ENCODE measurements at places on chromosomes 1 and 21.

DNA sequence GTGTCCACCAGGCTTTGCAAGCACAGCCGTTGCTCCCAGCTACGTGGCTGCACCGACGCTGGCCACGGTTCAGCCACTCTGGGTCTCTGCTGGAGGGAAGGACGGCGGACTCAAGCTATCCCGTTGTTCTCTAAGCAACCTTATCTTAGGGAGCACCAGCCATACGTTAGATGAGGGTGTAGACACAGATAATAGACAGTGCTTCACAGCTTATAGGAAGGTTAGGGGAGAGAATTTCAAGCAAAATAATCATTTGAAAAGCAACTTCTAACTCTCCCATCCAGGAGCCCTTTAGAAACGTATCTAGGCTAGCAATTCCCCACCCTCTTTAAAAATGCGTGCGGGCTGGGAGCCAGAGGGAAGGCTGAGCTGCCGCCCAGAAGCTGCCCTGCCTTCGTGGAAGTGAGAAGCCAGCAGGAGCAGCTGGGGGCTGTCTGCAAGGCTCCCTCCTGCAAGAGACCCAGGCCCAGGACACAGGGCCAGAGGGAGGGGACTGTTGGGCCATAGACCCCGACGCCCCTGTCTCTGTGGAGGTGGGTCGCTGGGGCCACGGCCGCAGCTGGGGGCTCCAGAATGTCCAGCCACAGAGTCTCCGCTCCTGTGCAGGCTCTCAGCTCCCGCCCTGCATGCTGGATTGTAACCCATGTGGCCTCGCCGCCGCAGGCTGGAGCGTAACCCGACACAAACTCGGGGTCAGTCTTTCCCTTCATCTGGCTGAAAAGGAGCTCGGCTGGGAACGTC lies 31.2 kb upstream of the COL6A2 start:
- DNase-seq, result peak; percentile 57

GRCh38 chr1:207999274-207999915 lies 88.5 kb upstream of the CD34 start:
- DNase-seq, result no peak

DNA sequence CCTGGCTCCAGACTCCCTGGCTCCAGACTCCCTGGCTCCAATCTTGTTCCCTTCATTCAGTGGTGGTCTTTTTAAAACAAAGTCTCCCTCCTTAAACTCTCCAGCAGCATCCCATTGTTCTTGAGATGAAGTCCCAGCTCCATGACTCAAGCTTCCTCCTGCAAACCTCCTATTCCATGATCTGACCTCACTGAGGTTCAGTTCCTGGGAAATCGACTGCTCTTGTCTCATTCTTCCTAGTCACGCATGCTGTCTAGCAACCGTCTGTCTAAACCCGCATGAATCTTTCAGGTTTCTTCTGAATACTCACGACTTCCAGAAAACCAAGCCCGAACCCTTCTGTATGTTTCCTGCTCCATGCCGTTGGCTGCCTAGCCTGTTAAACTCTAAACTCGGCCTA lies 91.9 kb downstream of the RAVER2 start:
- DNase-seq, result no peak

- DNase-seq, result no peak
These were observed 28.5 kb downstream of the NIBAN1 start for GRCh38 chr1:184945678-184946412.

DNA sequence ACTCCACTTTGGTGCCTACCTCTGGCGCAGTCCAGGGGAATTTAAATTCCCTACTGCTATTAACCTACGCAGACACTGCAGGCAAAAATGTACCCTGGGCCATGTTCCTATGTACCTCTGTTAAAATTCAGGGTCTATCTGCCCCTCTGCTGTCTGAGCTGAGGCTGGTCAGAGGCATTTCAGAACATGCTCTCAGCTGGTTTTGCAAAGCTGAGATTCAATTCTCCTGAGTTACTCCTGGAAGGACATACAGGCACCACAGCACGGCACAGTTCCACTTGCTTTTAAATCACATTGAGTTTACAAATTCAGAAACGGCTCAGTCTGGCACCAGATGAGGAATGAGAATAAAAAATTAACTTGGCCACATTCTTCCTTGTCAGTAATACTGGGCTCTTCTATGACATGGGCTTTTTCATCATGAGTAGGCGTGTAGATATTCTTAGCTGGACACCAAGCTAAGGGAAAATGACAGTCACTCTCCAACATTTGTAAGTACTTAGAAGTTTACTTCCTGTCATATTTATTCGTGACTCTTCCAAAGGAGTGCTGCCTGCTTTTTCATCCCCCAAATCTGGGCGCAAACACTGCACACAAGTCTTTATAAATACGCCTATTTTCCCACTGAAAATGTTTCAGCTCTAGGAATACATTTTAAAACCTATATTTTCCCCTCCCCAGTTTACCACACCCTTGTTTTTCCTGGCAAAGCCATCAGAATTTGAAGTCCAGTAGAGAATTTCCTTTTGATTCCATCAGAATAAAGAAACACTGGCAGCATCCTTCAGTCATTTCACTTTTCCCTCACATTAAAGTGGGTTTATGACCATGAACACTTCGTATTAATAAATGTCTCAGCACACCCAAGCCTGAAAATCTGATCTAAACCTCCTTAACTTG lies 1.9 kb downstream of the C1orf198 start:
- no peak for DNase-seq

DNA sequence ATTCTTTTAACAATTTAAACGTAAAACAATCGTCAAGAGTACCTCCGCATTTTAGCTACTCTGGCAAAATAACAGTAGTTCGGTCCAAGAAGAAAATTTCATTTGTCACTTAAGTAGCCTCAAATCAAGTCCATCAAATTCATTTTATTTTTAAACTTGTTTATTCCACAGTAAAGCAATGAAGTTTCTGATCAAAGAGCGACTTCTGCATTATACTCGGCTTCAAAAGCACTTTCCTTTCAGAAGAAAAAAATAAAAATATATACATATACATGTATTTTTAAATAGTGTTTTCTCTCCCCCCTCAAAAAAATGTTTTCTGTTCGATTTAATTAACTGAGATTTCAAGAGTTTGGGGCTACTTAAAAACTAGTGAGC lies 115.0 kb downstream of the RERE start:
- no peak for DNase-seq

GRCh38 chr1:107939256-107939655 lies 25.7 kb downstream of the VAV3 start:
- DNase-seq, result no peak

DNA sequence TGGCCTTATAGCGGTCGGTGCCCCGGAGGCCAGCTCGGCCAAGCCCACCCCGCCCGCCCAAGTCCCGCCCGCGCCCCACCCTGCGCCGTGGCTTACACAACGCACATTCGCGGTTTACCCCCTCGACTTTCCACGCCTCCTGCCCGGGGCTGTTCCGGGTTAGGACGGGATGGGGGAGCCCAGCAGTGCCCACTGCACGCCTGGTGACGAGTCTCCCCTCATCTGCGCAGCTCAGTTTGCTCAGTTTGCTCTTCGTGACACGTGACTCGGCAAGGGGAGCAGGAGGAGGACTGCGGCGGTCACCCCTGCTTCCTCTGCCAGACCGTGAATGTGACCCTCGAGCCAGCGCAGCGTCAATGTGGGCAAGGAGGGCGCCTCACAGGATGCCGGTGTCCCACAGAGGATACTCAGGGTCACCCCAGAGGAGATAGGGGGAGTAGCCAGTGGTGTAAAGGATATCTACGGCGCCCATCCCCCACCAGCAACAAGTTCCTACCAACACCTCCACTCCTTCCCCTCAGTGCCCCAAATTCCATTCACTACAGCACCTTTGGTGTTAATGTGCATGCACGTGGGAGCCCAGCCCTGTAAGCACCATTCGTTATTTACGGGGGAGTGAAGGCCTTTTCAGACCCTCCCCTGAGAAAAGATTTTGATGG lies 350 bp upstream of the S100A6 start:
- DNase-seq, result peak; percentile 76

DNA sequence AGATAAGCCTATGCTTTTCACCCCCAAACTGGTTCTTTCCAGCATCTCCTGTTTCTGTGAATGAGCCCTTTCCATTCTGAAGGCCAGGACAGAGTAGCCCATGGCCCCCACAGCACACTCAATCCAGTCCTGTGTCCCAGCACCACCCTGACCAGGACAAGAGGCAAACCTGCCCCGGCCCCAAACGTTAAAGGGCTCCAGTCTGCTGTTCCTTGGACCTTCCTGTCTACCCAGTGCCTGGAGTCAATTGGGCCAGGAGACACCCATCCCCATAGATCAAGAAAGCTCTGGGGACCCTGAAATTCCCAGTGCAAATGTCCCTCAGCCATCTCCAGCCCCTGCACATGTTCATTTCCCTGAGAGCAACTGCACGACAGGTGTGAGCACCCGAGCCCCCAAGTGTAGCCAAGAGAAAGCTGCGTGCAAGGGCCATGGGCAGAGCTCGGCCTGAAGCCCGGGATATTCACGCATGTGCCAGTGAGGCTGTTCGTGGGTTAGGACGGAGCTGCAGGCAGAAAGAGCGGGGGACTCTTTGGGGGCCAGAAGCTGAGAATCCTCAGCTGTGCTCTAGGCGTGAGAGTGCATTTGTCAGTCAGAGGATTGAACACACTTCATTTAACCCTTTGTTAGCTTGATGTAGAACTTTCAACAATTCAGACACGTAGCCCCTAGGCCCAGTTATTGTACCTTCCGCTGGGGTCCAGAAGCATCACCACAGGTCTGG lies 4.2 kb upstream of the RIPK4 start:
- peak; percentile 27 for DNase-seq

GRCh38 chr1:175204330-175204729 lies 11.8 kb upstream of the KIAA0040 start:
- DNase-seq, result no peak

DNA sequence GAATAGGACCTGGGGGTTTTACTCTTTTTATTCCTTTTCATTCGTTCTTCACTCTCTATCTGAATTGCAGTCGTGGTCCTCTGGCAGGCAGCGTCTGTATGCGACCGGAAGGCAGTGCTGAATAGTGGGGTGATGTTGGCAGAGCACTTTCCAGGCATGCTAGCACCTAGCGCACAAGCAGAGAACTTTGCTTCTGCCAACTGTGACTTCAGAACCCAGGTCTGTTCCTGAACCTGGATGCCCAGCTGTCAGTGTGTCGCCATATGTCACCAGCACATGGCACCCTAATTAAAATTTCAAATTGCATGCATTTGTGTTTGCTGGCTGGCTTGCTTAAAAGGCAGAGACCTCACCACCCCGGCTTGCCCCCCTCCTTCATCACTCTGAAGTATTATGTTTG lies 116.2 kb downstream of the NFIA start:
- DNase-seq, result no peak

- no peak for DNase-seq
These were observed 16.6 kb downstream of the HIVEP3 start for GRCh38 chr1:41902159-41902577.

- DNase-seq, result peak; percentile 57
These were observed 3.5 kb downstream of the TGFB2 start for GRCh38 chr1:218348628-218349071.

GRCh38 chr21:39182484-39183271 lies 573 bp downstream of the PSMG1 start:
- DNase-seq, result no peak

GRCh38 chr1:205186191-205186590 lies 25.3 kb downstream of the DSTYK start:
- no peak for DNase-seq

DNA sequence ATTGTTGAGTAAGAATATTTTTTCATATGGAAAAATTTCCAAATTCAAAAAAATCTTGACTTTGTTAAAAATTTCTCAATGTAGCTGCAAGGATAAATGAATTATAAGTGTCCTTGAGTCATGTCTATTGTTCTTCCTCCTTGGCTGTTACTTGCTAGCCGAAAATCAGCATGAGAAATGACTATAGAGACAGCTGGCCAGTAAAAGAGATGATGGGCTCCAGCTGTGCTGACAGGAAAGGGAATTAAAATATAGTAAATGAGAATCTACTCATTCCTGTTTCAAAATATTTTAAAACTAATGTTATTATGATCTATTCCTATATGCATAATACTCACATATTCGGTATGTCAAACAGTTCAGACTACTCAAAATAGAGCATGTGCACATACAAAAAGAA lies 1292.6 kb downstream of the BRINP3 start:
- no peak for DNase-seq

GRCh38 chr1:229892515-229893117 lies 174.4 kb upstream of the GALNT2 start:
- DNase-seq, result no peak

DNA sequence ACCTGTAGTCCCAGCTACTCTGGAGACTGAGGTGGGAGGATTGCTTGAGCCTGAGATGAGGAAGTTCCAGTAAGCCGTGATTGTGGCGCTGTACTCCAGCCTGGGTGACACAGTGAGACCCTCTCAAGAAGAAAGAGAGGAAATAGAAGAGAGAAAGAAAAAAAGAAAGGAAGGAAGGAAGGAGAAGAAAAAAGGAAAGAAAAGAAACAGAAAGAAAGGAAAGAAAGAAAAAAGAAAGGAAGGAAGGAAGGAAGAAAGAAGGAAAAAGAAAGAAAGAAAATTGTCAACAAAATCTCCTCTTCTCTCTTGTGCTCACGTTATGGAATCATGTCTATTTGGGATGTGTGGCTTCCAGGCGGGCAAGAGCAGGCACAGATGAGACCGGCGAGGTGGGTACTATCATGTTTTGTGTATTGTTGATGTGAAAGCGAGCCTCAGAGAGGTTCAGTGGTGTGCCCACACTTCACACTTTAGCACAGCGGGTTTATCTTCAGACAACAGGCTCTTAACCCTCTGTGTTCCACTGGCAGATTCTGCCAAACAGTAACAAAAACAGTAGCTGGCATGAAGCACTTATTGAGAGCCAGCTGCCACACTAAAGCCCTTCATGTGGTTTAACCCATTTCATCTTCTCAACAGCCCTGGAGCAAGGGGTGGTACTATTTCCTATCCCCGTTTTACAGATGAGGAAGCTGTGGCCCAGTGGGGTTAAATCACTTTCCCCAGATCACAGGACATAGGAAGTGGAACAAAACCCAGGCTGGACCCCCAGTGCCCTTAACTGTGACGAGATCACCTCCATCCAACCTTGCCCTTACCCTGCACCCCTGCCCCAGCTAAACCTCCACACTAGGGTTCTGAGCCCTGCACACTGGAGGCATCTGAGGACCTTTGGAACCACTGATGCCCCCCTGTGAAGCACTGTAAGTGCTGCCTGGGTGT lies 94.7 kb upstream of the TARDBP start:
- DNase-seq, result no peak

DNA sequence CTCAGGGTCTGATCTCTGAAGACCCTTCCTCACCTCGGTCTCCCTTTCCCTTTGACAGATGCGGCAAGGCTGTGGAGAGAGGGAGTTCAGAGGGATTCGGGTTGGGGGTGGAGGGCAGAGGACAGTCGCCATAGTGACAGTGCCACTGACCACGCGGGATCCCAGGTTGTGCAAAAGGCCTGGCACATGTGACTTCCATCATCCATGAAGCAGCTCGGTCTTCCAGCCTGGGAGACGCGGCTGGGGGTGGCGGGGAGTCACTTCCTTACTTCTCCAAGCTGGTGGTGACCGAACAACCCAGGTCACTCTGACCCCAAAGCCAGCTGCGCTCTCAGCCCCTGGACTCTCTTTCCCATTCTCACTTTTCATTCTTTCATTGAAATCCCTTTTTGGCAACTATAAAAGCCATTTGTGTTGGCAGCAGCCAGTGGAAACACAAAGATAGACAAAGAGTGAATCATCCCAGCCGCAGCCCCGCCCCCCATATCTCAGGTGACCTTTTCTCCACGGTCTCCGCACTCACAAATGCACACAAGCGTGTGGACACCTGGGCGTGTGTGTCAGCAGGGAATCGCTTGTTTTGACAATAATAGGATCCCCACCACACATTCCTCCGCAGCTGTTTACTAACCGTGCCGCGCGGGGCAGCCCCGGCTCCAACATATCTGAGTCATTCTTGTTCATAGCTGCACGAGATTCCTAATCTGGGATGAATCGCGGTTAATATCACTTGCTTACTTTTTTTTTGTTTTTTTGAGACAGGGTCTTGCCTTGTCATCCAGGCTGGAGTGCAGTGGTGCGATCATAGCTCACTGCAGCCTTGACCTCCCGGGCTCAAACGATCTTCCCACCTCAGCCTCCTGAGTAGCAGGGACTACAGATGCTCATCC lies 68.3 kb downstream of the DHRS3 start:
- no peak for DNase-seq

All from retina (tissue), 1 donor.